ENCODE measurements at places on chromosomes 16 and 17. TPM values are rescaled to one million over a fixed set of nuclear protein-coding genes. Genes with fewer than 3 reads are reported as not detected.
A peak's percentile ranks its signal among the peaks of the same experiment; 100 is the strongest.

IGSF6 gene
- total RNA-seq = not detected

- DNase-seq = peak; percentile 94
- no peak overlapping the region for H3K4me3 ChIP-seq
- H3K27me3 ChIP-seq = no peaks in the 10 kb centered on the region
- peaks cover 4% of the 10 kb centered on the region for H3K36me3 ChIP-seq
- H3K27ac ChIP-seq = no peak overlapping the region
Measured at GRCh38 chr16:25151996-25152395, 40.5 kb downstream of the LCMT1 start.

GRCh38 chr17:83080858-83081683 lies 1.7 kb downstream of the METRNL start:
- H3K27ac ChIP-seq = peak overlapping the region; percentile 26
- peak overlapping the region; percentile 57 for H3K4me3 ChIP-seq
- H3K4me1 ChIP-seq = peaks cover 40% of the 10 kb centered on the region
- H3K36me3 ChIP-seq = no peaks in the 10 kb centered on the region
- peaks cover 8% of the 10 kb centered on the region for H3K27me3 ChIP-seq

- no peak overlapping the region for H3K4me3 ChIP-seq
- DNase-seq = no peak
- no peaks in the 10 kb centered on the region for H3K27me3 ChIP-seq
- no peaks in the 10 kb centered on the region for H3K4me1 ChIP-seq
- H3K36me3 ChIP-seq = peaks cover 3% of the 10 kb centered on the region
Measured at GRCh38 chr16:19744670-19745069, 26.6 kb downstream of the IQCK start.

- H3K36me3 ChIP-seq = no peaks in the 10 kb centered on the region
- H3K4me1 ChIP-seq = no peaks in the 10 kb centered on the region
- no peak overlapping the region for H3K4me3 ChIP-seq
- DNase-seq = no peak
Measured at GRCh38 chr17:44314031-44314430, 5.6 kb downstream of the RUNDC3A start.

- H3K4me1 ChIP-seq = peaks cover 22% of the 10 kb centered on the region
- H3K4me3 ChIP-seq = no peak overlapping the region
- no peaks in the 10 kb centered on the region for H3K36me3 ChIP-seq
- no peak for DNase-seq
- no peak overlapping the region for H3K27ac ChIP-seq
Measured at GRCh38 chr16:70713824-70714223, 28.0 kb upstream of the MTSS2 start.

TM4SF5 gene
- total RNA-seq = not detected

VPS9D1 gene
- 11.3 TPM for total RNA-seq

- no peak overlapping the region for H3K27ac ChIP-seq
- H3K4me3 ChIP-seq = no peak overlapping the region
- H3K27me3 ChIP-seq = no peaks in the 10 kb centered on the region
- no peak for DNase-seq
- H3K36me3 ChIP-seq = peaks cover 21% of the 10 kb centered on the region
Measured at GRCh38 chr17:82240506-82241182, 11.8 kb downstream of the SLC16A3 start.

- no peaks in the 10 kb centered on the region for H3K27me3 ChIP-seq
- H3K4me3 ChIP-seq = no peak overlapping the region
- peak; percentile 4 for DNase-seq
- H3K4me1 ChIP-seq = peaks cover 13% of the 10 kb centered on the region
Measured at GRCh38 chr17:74116087-74116717, 87.3 kb upstream of the RPL38 start.

DNA sequence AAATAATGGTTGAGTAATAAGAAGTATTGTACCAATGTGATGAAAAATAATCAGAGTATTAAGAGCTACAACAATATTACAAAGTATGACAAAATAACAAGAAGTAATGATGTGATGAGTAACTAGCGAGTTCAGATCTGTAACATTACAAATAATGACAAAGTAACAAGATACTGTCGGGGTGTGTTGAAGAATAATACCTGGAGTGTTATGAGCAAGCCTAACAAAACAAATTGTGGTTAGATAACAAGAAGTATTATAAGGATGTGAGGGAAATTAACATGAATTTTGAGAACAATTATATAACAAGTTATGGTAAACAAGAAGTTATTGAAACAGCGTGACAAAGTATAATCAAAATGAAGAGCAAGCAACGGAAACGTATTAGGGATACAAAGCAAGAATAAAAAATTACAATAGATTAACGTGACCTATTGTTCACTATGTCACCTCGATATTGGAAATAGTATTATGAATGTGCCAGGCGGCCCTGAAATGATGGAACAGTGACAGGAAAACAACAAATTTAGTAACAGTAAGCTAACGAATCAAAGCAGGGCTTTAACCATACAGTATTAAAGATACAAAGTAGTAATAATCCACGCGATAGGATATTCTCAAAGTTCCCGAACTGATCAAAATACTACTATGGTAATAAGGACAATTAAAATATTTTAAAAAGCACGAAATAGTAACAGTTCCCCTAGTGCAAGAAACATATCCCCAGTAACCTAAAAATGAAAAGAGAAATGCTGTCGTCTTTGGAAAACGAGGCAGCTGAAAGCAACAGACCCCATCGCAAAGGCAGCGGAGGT lies 1.6 kb downstream of the TBX4 start:
- no peak overlapping the region for H3K4me3 ChIP-seq
- peak; percentile 8 for DNase-seq
- peaks cover 91% of the 10 kb centered on the region for H3K27me3 ChIP-seq
- H3K36me3 ChIP-seq = no peaks in the 10 kb centered on the region

DNA sequence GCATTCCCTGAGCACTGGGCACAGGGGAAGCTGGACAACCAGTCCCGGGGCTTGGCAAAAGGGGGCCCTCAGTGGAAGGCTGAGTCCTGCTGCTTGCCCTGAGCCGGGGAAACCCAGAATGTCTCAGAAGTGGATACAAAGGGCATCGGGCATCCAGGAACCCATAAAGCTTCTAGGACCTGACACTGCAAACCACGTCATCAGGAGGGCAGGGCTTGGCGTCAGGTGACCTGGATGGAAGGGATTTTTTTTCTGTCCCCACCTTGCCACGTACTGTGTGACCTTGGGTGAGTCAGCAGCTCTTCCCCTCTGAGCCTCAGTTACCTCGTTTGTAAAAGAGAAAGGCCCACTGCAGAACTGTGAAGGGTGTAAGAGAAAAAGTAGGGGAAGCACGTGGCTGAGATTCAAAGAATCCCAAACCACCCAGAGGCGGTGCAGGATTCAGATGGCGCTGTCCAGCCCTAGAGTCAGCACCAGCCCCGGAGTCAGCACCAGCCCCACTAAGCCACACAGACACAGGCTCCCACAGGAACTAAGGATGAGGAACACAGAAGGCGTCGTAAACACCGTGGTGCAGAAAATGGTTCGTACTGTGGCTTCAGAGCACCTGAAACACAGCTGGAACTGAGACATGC lies 53.7 kb downstream of the C16orf95 start:
- no peak for DNase-seq
- no peaks in the 10 kb centered on the region for H3K27me3 ChIP-seq
- no peak overlapping the region for H3K4me3 ChIP-seq
- H3K36me3 ChIP-seq = no peaks in the 10 kb centered on the region
- no peak overlapping the region for H3K27ac ChIP-seq

- no peak overlapping the region for H3K4me3 ChIP-seq
- H3K27me3 ChIP-seq = peaks cover 22% of the 10 kb centered on the region
- no peaks in the 10 kb centered on the region for H3K4me1 ChIP-seq
- no peaks in the 10 kb centered on the region for H3K36me3 ChIP-seq
Measured at GRCh38 chr16:84266451-84266850, 26.6 kb upstream of the KCNG4 start.

KRTAP1-3 gene
- total RNA-seq = not detected

VAT1L gene
- total RNA-seq = 3.3 TPM

- H3K4me3 ChIP-seq = no peak overlapping the region
- DNase-seq = no peak
- no peak overlapping the region for H3K27ac ChIP-seq
Measured at GRCh38 chr16:59013930-59014329, 279.8 kb upstream of the GOT2 start.

QRICH2 gene
- 3.8 TPM for total RNA-seq

DNA sequence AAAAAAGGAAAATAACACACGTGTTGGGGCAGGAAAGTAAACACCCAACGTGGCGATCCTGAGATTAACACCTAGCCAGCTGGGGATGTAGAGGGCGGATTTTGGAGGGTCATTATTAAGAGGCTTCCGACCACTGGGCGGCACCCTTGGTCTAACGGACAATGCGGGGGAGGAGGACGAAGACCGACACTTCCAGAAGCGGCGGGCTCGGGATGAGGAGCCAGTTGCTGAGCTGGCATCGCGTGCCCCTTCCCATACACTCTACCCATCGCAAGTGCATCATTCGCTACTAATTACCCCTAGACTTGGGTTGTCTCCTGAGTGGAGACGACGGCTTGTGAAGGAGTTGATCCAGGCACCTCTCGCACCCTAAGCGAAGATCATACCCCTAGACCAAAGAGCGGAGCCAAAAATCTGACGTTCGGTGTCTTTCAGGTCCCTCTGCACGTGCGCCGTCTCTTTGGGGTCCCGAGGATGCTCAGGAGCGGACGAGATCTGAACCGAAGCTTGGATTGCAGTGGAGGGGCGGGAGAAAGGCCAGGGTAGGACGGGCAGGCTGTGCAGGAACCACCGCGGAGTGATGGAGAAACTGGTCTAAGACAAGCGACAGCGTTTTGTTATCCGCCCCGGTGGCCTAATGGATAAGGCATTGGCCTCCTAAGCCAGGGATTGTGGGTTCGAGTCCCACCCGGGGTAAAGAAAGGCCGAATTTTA lies 17.6 kb downstream of the ZNF213 start:
- H3K4me3 ChIP-seq = peak overlapping the region; percentile 67
- DNase-seq = peak; percentile 82
- H3K36me3 ChIP-seq = no peaks in the 10 kb centered on the region
- H3K27me3 ChIP-seq = no peaks in the 10 kb centered on the region
- peak overlapping the region; percentile 2 for H3K27ac ChIP-seq
- H3K4me1 ChIP-seq = peaks cover 2% of the 10 kb centered on the region

TBC1D3C gene
- not detected for total RNA-seq

- peaks cover 3% of the 10 kb centered on the region for H3K36me3 ChIP-seq
- peaks cover 4% of the 10 kb centered on the region for H3K4me1 ChIP-seq
- H3K27me3 ChIP-seq = peaks cover 23% of the 10 kb centered on the region
Measured at GRCh38 chr17:74863420-74864296, 4.0 kb upstream of the GRIN2C start.

- no peak for DNase-seq
- H3K4me3 ChIP-seq = no peak overlapping the region
- H3K36me3 ChIP-seq = no peaks in the 10 kb centered on the region
- no peaks in the 10 kb centered on the region for H3K4me1 ChIP-seq
Measured at GRCh38 chr16:87979352-87979751, 28.1 kb downstream of the BANP start.

- H3K36me3 ChIP-seq = no peaks in the 10 kb centered on the region
- no peak overlapping the region for H3K27ac ChIP-seq
- no peak overlapping the region for H3K4me3 ChIP-seq
- H3K27me3 ChIP-seq = peaks cover 60% of the 10 kb centered on the region
- DNase-seq = no peak
Measured at GRCh38 chr16:986411-986810, 4.8 kb downstream of the SOX8 start.

USP6 gene
- 0.86 TPM for total RNA-seq

DNA sequence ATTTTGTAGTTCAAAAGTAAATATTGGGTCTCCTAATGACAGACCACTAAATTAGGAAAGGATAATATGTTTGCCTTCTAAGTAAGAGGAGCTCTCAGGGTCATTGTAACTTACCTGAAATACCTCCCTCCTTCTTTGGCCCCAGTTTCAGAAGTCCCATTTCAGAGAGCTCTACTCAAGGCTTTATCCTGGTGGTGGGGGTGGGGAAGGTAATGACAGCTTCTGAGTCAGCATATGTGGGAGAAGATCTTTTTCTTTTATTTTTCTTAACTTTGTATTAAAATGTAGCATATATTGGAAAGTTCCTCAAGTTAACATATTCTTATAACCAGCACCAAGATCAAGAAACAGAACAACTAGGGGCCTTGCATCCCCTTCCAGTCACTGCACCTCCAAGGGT lies 16.9 kb upstream of the GINS3 start:
- no peaks in the 10 kb centered on the region for H3K4me1 ChIP-seq
- no peak overlapping the region for H3K4me3 ChIP-seq
- H3K27ac ChIP-seq = no peak overlapping the region
- no peaks in the 10 kb centered on the region for H3K36me3 ChIP-seq
- no peaks in the 10 kb centered on the region for H3K27me3 ChIP-seq
- DNase-seq = no peak

DNA sequence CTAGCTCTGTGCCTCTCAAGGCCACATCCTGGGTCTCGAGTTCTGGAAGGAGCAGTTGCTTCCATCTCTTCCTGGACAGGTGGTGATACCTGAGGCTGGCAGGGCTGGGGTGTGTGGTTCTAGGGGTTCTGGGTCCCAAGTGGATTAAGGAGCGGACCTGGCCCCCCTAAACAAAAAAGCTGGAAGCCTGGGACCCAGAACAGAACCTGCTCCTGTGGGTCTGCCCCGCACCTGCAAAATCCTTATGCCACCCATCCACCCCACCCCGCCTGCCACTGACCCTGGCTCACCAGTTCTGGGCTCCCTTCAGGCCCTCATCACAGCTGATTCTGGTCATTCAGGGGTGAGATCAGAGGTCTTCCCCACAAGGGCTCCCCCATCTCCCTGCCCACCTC lies 44.8 kb downstream of the ADCY7 start:
- H3K36me3 ChIP-seq = peaks cover 9% of the 10 kb centered on the region
- peaks cover 14% of the 10 kb centered on the region for H3K4me1 ChIP-seq
- no peak overlapping the region for H3K4me3 ChIP-seq
- no peak overlapping the region for H3K27ac ChIP-seq

ZNF594 gene
- 7.8 TPM for total RNA-seq

DNA sequence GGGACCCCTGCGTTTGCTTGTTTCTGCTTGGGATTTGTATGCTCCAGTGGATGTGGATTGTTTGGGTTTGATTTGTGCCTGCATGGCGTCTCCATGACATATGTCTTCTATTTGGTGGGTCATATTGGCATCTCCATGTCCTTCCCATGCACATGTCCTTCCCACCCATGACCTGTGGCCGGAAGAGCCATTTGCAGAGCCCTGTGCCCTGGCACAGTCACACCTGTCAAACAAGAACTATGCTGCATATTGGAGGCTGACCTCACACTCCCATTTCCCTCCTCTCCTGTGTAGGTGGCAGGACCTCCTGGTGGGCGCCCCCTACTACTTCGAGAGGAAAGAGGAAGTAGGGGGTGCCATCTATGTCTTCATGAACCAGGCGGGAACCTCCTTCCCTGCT lies 15.8 kb downstream of the ITGA3 start:
- H3K4me3 ChIP-seq = no peak overlapping the region
- H3K27ac ChIP-seq = no peak overlapping the region
- H3K36me3 ChIP-seq = peaks cover 64% of the 10 kb centered on the region
- no peak for DNase-seq

LONP2 gene
- 50.7 TPM for total RNA-seq

ACSM2A gene
- total RNA-seq = 0.14 TPM

- no peak overlapping the region for H3K4me3 ChIP-seq
- no peak overlapping the region for H3K27ac ChIP-seq
- peaks cover 24% of the 10 kb centered on the region for H3K36me3 ChIP-seq
- H3K4me1 ChIP-seq = no peaks in the 10 kb centered on the region
Measured at GRCh38 chr17:30133197-30133596, 16.6 kb downstream of the NSRP1 start.

GRCh38 chr17:65231086-65231485 lies 93.9 kb downstream of the RGS9 start:
- no peak overlapping the region for H3K27ac ChIP-seq
- peaks cover 10% of the 10 kb centered on the region for H3K4me1 ChIP-seq
- no peak for DNase-seq
- H3K36me3 ChIP-seq = no peaks in the 10 kb centered on the region
- H3K4me3 ChIP-seq = no peak overlapping the region

SDR42E2 gene
- total RNA-seq = not detected

GRCh38 chr16:31128711-31129567 lies 6.6 kb downstream of the PRSS8 start:
- no peak for DNase-seq
- no peaks in the 10 kb centered on the region for H3K27me3 ChIP-seq
- H3K27ac ChIP-seq = no peak overlapping the region
